Foreskin keratinocyte (primary cell): ENCODE measurements at places on chromosomes 7 and 10. TPM values are rescaled to one million over a fixed set of nuclear protein-coding genes. Genes with fewer than 3 reads are reported as not detected.

Gene SHLD2
- 22.1 and 23.9 TPM in 2 replicates for total RNA-seq

Gene IGFBP1
- not detected in 2 replicates for total RNA-seq

Gene WNT2
- not detected in 2 replicates for total RNA-seq

Gene SND1
- 188 and 213 TPM in 2 replicates for total RNA-seq

Gene ZNF425
- 1.7 and 3.0 TPM in 2 replicates for total RNA-seq

Gene ODAD2
- total RNA-seq = 0.07 and 0.41 TPM in 2 replicates

Gene ACBD7
- 0.07 and 0.20 TPM in 2 replicates for total RNA-seq

Gene GBX1
- not detected in 2 replicates for total RNA-seq

Gene TIMM23B
- total RNA-seq = 10.8 and 11.5 TPM in 2 replicates

Gene GRM3
- total RNA-seq = not detected in 2 replicates

Gene CRPPA
- total RNA-seq = 0.35 and 0.51 TPM in 2 replicates

Gene COL17A1
- total RNA-seq = 1,970 and 2,423 TPM in 2 replicates

Gene ADRA2A
- total RNA-seq = not detected in 2 replicates

Gene FRMPD2
- not detected in 2 replicates for total RNA-seq

Gene DNAJB9
- 12.4 and 15.6 TPM in 2 replicates for total RNA-seq

Gene TMEM178B
- not detected in 2 replicates for total RNA-seq

Gene HKDC1
- total RNA-seq = 0.48 and 0.71 TPM in 2 replicates

Gene EPHB6
- 0.78 and 1.6 TPM in 2 replicates for total RNA-seq

Gene LYZL2
- total RNA-seq = not detected in 2 replicates

Gene C10orf105
- not detected in 2 replicates for total RNA-seq

Gene GPR26
- not detected in 2 replicates for total RNA-seq

Gene SPDYE5
- not detected in 2 replicates for total RNA-seq

Gene NPY4R
- 0.14 and 0.17 TPM in 2 replicates for total RNA-seq

Gene CPVL
- total RNA-seq = 1.5 and 3.2 TPM in 2 replicates

Gene SPDYE2
- not detected in 2 replicates for total RNA-seq

Gene AKR1C4
- not detected in 2 replicates for total RNA-seq

Gene AS3MT
- 4.4 and 6.4 TPM in 2 replicates for total RNA-seq

Gene PNLIPRP2
- not detected in 2 replicates for total RNA-seq

Gene GPR141
- total RNA-seq = not detected in 2 replicates

Gene CRYGN
- not detected in 2 replicates for total RNA-seq

Gene EPO
- 0.21 and 0.41 TPM in 2 replicates for total RNA-seq

Gene WDFY4
- 0.04 TPM in 1 of 2 replicates, not detected in the other for total RNA-seq

Gene SPDYE18
- total RNA-seq = not detected in 2 replicates

Gene ANKIB1
- 34.7 and 35.5 TPM in 2 replicates for total RNA-seq

Gene ANKRD26
- 7.9 and 8.3 TPM in 2 replicates for total RNA-seq

Gene KIAA1217
- 17.1 and 17.5 TPM in 2 replicates for total RNA-seq

Gene BAG3
- total RNA-seq = 60.7 and 65.4 TPM in 2 replicates

Gene UPK3BL2
- 1.3 and 3.1 TPM in 2 replicates for total RNA-seq

Gene MEOX2
- total RNA-seq = not detected in 2 replicates

Gene TMEM270
- not detected in 2 replicates for total RNA-seq

Gene MTERF1
- 10.9 and 11.0 TPM in 2 replicates for total RNA-seq

Gene MPP7
- total RNA-seq = 5.1 and 5.3 TPM in 2 replicates

Gene HIF1AN
- 12.8 and 15.5 TPM in 2 replicates for total RNA-seq

Gene ANKRD1
- total RNA-seq = not detected in 2 replicates

Gene CYP2C19
- total RNA-seq = not detected in 2 replicates

Gene PALD1
- 0.04 and 0.07 TPM in 2 replicates for total RNA-seq

Gene GLI3
- 6.9 and 8.3 TPM in 2 replicates for total RNA-seq

Gene EN2
- total RNA-seq = not detected in 2 replicates

Gene UNCX
- total RNA-seq = not detected in 2 replicates

Gene CALCR
- total RNA-seq = not detected in 2 replicates

Gene SFTPD
- total RNA-seq = 0.07 TPM in 1 of 2 replicates, not detected in the other
